Stimulated activated CD4-positive, alpha-beta T cell treated with anti-CD3 and anti-CD28 coated beads, TNF-alpha, amount 100 ng/mL, for 1 hour (primary cell): ENCODE measurements at places on chromosomes 6 and 20.

GRCh38 chr6:43579171-43579570 lies 3.2 kb downstream of the POLH start:
- DNase-seq: no peak

GRCh38 chr6:115271434-115271833 lies 789.3 kb downstream of the FRK start:
- no peak for DNase-seq

DNA sequence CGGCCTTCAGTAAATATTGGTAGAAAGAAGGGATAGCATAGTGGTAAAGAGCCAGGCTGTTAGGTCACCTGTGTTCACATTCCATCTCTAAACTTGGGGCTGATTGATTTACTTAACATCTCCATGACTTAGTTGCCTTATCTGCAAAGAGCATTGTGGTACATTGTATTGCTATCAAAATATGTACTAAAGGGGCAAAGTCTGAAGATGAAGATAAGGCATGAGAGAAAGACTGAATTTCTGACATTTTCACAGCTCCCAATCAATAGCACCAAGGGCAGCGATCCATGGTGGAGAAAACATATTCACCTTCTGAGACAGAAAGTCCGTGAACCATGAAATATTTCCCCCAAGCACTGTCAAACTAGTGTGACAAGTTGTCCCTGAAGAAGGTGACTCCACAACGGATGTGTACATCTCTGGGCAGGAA lies 223.3 kb upstream of the STXBP5 start:
- DNase-seq: no peak

GRCh38 chr6:24859608-24860200 lies 61.0 kb upstream of the ARMH2 start:
- no peak for DNase-seq

DNA sequence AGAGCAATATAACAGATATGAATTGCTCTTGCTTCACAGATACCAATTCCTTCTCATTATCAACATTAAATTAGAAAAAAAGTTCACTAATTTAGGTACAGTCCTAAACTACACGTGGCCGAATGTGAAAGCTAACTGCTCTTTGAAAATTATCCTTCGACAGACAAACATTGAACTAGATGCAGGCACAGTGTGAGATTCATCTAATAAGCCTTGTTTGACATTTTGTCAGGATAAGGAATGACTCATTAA lies 1.1 kb downstream of the FAM184A start:
- no peak for DNase-seq

- DNase-seq: no peak
Observed at GRCh38 chr6:46184114-46184513, 13.3 kb upstream of the ENPP5 start.

DNA sequence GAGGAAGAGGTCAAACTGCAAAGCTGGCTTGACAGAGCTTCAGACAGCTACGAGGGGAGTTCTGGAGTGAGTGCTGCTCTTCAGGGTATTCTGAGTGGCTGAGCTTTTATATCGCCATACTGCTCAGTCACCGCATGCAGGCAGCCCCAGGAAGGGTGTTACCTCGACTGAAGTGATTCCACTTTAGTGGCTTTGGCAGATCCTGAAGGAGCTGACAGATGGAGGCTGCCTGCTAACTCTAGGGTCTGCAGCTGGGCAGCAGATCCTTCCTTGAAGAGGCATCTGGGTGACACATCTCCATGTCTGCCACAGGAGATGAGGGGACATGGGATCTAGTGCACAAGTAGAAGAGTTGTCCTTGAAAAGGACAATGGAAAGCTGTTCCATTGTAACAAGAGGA lies 3.7 kb upstream of the DEK start:
- no peak for DNase-seq

DNA sequence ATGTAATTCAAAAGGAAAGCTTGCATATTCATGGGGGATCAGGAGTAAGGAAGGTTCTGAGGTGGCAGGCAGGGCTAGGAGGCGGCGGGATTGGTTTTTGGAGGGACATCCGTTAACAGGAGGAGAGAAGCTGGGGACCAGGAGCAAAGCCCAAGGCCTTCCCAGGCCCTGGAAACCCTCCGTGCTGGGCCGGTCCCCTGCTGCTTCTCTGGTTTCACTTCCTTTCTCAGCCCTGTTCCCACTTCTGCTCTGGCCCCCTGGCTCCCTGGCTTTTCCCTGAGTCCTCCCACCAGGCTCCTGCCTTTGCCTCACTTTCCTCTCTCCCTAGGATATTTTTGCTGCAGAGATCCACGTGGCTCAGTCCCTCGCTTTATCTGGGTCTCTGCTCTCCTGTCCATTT lies 26.4 kb upstream of the SALL4 start:
- no peak for DNase-seq
